NCI-H748 treated with DMSO at 0.1 percent for 48 hours (cell line): ENCODE measurements at places on chromosomes 12 and 14.

DNA sequence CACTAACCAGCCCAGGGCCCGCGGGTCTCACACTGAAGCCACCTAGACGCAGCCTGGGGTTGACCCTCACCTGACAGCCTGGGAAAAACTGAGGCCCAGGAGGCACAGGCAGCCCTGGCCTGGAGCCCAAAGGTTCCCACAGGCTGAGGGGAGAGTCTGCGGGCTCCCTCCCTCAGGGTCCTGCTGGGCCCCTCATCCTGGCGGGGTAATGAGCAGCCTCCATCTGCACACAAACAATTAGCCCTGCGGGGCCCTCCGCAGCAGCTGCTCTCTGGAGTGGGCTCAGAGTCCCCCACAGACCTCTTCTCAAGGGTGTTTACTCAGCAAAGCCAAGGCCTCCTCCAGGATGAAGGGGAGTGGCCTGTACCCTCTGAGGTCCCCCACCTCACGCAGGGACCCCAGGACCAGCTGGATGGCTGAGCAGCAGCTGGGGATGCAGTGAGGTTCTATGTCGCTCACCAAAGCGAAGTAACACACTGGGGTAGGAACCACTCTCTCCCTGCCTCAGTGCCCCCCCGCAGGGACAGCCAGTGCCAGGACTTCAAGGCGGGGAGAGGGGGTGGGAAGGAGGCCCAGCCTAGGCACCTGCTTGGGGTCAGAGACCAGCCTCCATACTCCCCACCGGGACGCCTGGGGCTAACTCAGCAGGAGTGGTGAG, 7.3 kb downstream of the AKT1 start:
- no peak for DNase-seq

GRCh38 chr12:56661560-56661959, 15.8 kb upstream of the ATP5F1B start:
- DNase-seq = no peak

GRCh38 chr12:45543887-45544286, 185.6 kb upstream of the ARID2 start:
- peak; percentile 70 for DNase-seq

DNA sequence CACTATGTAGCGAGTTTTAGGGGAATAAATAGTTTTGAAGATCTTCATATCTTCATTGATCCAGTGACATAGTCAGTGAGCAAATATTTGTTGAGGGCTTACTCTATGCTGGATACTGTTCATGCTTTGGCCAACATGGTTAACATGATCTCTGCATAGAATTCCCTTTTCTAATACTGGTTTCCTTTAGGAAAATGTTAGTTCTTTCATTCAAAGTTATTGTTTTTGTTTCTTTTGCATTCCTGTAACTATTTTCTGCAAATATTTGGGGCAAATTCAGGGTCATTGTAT, 226.5 kb downstream of the C12orf50 start:
- DNase-seq = no peak

DNA sequence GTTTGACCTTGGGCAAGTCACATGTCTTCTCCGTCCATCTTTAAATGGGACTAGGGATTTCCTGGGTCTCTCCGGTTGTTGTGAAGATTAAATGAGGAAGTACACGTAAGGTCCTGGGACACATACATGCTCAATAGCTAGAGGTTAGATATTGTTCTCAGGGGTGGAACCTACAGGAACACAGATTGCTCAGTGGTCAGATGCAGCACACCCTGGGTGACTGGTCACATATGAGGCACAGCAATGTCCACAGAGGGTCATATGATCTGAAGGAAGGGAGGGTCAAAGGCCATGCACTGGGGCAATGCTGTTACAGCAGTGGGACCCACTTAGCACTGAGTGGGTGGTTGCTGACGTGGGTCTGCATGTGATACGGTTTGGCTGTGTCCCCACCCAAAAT, 11.4 kb upstream of the SLC8B1 start:
- no peak for DNase-seq

GRCh38 chr14:75283162-75283832, 4.7 kb downstream of the FOS start:
- no peak for DNase-seq

DNA sequence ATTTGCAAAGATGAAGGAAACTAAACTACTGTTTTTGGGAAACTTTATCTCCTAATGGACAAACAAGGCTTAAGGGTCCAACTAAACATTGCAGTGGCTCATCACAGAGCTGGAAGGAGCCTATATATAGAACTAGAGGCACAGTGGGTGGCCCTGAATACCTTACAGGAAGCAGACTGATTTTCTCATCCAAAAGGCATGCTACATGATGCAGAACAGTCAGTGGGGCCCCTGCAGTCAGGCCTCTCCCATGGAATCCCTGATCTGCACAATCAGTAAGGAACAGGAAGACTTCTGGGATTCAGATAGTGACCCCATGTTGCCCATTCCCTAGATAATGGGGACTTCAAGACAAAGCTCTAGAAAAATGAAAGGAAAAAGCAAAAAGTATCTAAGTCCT, 1.9 kb upstream of the LLPH start:
- no peak for DNase-seq

- peak; percentile 96 for DNase-seq
These were observed 206.5 kb upstream of the EEA1 start for GRCh38 chr12:93135286-93136239.

- no peak for DNase-seq
These were observed 392.5 kb downstream of the ADAMTS20 start for GRCh38 chr12:43159506-43159905.

GRCh38 chr12:12684375-12685106, 11.4 kb downstream of the GPR19 start:
- no peak for DNase-seq

GRCh38 chr14:90780519-90780918, 35.7 kb downstream of the TTC7B start:
- no peak for DNase-seq

- no peak for DNase-seq
These were observed 7.6 kb upstream of the USP15 start for GRCh38 chr12:62252576-62252975.

DNA sequence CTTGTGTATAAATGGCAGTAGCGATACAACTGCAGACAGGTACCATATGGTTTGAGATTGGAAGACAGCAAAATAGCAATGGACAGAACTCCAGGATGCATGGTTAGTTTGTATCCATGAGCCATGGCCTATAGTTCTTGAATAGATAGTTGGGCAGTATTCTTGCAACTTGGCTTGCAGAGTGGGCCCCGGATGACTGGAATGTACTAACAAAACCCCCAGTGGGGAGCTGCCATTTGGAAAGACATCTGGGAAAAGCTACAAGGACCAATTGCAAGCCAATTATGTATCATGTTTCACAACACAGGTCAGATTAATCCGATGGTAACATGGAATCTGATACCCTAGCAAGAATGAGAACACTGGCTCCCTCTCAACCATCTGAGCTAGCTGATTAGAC, 279.6 kb downstream of the RERGL start:
- DNase-seq = peak; percentile 14

GRCh38 chr14:100609331-100609870, 22.2 kb upstream of the BEGAIN start:
- no peak for DNase-seq

GRCh38 chr12:89770391-89770790, 61.8 kb upstream of the ATP2B1 start:
- DNase-seq = no peak

GRCh38 chr14:101033006-101033405, 129.5 kb upstream of the RTL1 start:
- DNase-seq = no peak

GRCh38 chr12:51368640-51369517, 22.3 kb downstream of the GALNT6 start:
- no peak for DNase-seq

- DNase-seq = no peak
These were observed 48.8 kb upstream of the CHST11 start for GRCh38 chr12:104407922-104408321.

GRCh38 chr12:6888360-6888759, 15.3 kb upstream of the SPSB2 start:
- DNase-seq = no peak

- DNase-seq = no peak
These were observed 110.0 kb downstream of the ARF6 start for GRCh38 chr14:50002926-50003212.

DNA sequence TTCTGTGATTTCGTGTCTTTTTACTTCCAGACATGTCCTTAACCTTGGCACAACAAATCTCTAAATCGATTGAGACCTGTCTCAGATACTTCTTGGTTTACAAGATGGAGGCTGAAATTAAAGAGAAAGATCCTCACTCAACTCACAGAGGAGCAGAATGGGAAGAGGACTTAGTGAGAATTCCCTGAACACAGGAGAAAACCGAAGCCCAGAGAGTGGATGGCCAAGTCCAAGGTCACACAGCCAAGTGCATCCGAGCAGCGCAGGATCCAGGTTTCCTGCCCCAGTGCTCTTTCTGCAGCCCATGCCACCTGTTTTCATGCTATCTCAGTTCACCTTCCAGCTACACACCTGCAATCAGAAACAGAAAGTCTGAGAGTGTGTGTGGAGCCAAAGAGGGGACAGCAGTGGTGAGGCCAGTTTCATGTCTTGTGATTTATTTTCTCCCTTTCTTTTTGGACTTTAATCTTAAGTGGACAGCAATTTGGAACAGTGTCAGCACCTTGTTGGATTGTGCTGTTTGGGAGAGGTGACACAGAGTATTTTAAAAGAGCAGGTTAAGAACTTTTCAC, 22.9 kb upstream of the TCL1B start:
- DNase-seq = no peak
